Germinal center (tissue), 1 donor: ENCODE measurements at places on chromosomes 6 and 20.

DNA sequence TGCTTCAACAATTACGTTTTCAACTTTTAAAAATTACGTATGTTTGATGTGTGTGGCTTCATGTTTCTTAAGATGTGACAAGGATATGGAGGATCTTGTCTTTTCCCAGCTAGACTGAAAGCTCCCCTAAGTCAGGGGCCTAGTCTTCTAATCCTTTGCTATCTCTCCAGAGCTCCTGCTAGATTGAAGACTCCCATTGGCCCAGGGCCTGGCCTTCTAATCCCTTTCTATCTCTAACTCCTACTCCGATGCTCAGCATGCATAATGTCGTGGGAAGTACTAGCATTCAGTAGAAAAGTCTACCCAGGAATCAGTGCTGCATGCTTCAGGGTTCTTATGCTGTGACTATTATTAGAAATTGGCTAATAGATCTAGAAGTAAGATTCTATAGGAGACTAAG, 144.8 kb upstream of the SUPT3H start:
- DNase-seq: no peak

DNA sequence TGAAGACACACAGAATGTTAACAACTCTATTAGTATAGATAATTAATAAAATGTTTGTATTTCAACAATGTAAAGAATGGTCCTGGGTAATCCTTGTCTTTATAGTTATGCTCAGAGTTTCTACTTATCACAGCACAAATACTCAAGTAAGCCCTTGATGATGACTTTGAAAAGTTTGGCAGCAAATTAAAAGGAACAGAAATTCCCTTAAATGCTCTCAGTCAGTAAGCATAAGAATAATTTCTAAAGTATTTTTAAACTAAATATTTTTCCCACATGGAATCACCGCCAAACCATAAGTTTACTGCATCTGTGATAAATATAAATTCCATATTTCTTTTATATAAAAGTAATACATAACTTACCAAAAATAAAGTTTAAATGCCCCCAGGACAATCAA, 96.1 kb downstream of the COL12A1 start:
- DNase-seq: no peak

DNA sequence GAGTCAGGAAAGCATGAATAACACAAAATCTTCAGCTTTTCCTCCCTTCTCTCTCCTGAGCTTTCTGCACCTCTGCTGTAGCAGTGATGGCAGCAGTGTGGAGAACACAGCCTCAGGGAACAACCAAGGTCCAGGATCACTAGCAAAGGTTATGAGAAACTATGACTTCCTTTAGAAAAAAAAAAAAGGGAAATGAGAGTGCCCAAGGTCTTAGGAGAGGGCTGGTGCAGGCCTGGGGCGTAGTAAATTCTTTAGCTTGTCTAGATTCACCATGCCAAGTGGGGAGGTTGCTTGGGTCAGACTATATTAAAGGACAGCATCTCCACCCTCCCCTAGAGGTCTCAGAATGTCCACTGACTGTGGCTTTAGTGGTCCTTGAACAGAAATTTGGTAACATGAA, 40.4 kb upstream of the POLR1H start:
- peak; percentile 17 for DNase-seq

- DNase-seq: peak; percentile 49
Measured at GRCh38 chr6:5379647-5380242, 118.4 kb downstream of the FARS2 start.

- no peak for DNase-seq
Measured at GRCh38 chr6:140101367-140101766, 726.9 kb upstream of the CITED2 start.

GRCh38 chr20:49824206-49824605, 11.6 kb downstream of the SLC9A8 start:
- DNase-seq: no peak

DNA sequence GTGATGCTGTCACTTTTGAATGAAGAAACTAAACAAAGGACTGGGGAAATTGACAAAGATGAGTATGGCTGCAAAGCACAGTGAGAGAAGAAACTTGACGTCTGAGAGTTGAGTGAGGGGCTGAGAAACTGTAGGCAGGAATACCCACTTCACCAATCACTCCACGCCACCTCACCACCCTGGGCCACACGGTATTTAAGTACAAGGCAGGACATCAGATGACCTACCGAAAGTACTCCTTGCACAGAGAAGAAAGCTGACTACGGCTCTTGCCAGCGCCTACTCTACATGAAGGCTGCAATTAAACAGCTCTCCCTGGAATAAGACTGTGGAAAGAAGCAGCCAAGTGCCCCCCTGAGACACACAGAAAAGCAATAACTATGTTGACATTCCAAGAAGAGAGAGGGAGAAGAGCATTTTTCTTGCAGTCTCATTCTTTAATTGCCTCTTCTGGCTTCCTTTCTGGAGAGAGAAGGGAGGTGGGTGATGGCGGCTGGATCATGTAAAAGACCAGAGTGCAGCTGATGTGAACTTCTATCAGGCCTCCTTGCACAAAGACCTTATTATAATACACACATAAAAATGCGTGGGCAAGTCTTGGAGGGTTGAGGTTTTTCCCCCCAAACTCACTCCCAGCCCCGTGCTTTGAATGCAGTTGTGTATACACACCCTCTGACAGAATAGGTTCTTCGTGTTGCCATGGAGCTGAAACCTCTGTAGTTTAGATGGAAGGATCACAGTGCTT, 44.6 kb downstream of the HIVEP2 start:
- no peak for DNase-seq

DNA sequence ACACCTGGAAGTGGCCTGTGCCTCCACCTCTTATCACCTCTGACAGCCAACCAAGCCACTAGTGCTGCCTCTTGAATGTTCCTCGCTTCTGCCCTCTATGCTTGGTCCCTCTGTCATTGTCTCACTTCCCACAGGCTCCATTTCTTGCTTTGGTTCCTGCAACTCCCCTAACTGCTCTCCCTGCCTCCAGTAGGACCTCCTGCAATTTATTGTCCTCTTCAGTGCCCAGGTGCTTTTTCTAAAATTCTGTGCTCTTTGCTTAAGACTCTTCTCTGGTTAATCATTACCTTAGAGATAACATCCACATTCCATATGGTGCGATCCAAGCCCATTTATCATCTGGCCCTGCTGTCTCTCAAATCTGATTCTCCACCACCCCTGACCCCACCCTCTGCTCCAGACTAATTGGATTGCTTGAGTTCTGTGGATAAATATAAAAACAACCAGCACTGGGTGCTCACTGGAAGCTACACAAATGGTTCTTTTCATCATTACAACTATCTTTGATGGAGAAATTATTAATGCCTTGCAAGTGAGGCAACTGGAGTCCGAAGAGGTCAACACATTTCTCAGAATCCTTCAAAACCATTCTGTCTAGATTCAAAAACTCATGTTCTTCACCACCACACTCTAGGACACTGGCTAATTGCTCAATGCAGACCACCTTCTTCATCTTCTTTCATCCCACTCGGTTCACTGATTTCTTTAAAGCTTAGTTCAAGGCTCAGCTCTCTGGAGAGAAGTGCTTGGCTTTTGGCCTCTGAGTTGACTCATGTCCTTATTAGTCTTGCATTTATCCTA, 47.2 kb downstream of the FOXA2 start:
- DNase-seq: no peak

DNA sequence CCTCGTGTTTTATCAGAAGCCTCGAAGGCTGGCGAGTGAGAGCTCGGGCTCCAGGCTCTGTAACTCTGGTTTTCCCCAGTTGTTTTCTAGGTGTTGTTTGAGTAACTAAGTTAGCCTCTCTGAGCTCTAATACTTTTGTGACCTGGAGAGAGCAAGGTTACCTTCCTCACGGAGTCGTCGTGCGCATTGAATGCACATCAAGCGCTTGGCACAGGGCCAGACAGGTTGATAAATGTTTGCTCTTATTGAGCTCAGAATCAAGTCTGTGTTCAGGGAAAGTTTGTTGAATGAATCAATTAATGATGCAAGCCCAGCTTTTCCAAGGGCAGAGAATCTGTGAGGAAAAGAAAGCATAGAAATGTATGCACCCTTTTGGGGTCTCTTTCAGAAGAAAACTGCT, 33.5 kb downstream of the EDN3 start:
- no peak for DNase-seq

GRCh38 chr6:52741872-52742271, 21.4 kb downstream of the GSTA2 start:
- DNase-seq: no peak

DNA sequence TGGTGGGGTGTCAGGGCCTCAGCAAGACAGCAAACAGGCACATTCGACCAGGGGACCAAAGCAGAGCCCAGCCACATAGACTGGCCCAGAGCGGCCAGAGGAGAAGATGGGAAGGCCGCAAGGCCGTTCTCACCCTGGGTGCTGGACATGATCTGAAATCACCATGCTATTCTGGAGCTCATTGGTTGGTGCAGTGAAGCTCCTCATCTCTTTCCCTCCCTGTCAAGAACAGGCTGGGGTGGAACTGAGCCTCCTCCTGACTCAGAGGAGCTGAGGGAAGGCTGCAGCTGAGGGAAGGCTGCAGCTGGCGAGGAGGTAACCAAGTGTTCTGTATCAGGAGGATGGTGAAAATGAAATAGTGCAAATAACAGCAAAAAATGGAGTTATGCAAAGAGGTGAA, 80.0 kb downstream of the AKAP7 start:
- DNase-seq: no peak

GRCh38 chr6:138593124-138593877, 94.0 kb upstream of the NHSL1 start:
- peak; percentile 30 for DNase-seq

GRCh38 chr6:124546601-124547000, 415.6 kb upstream of the RNF217 start:
- no peak for DNase-seq

GRCh38 chr20:10673176-10673841, 490 bp downstream of the JAG1 start:
- DNase-seq: peak; percentile 35

DNA sequence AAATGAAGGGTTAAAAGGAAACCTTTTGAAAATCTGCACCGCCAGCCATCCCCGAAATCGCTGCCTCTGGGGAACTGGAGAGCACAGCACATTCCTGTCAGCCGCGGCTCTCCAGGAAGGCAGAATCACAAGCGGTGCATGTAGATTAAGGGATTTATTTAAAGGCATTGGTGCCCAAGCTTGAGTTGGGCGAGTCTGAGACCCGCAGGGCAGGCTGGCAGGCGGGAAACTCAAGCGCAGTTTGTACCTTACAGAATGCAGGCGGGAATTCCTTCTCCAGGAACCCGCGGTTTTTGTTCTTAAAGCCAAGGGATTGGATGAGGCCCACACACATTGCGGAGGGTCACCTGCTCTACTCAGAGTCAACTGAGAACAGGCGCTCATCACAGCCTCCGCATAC, 10.8 kb downstream of the GPR31 start:
- no peak for DNase-seq

DNA sequence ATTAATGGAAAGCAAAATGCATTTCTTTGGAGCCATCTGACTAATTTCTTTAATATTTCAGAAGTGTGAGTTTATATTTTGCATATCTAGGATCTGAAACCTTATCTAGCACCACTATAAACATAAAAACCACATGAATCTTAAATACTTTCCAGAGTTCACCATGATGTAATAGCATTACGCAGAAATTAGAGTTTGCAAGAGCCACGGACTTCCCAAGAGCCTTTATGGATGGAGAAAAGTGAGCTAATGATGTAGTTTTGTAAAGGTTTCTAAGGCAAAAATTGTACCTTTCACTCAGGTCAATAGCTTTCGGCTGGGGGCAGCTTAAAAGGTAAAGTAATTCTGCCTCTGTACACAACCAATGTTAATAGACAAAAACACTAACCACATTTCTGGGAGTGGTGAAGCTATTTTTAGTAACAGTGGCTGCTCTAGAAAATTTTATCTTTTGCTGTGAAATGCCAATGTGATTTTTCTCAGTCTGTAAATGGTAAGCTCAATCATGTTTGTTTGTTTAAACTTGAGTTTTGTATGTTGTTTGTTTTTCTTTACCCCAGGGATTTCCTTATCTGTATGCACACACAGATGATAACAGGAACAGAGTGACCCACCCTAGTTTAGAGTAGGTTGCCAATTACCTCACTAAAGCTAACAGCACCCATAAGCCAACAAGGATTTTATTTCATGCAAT, 80.5 kb downstream of the FILIP1 start:
- DNase-seq: no peak
